ENCODE measurements at places on chromosomes 2 and 18.

DNA sequence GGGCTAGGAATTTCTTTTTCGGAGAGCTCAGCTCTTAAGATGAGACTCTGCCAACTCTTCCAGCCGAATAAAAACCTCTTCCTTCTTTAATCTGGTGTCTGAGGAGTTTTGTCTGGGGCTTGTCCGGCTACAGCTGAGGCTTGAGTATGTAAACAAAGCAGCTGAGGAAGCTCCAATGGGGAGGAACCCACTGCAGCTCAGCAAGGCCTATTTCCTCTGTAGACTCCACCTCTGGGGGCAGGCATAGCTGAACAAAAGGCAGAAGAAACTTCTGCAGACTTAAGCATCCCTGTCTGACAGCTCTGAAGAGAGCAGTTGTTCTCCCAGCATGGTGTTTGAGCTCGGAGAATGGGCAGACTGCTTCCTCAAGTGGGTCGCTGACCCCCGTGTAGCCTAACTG, 838.7 kb downstream of the CCDC85A start:
- DNase-seq: no peak

DNA sequence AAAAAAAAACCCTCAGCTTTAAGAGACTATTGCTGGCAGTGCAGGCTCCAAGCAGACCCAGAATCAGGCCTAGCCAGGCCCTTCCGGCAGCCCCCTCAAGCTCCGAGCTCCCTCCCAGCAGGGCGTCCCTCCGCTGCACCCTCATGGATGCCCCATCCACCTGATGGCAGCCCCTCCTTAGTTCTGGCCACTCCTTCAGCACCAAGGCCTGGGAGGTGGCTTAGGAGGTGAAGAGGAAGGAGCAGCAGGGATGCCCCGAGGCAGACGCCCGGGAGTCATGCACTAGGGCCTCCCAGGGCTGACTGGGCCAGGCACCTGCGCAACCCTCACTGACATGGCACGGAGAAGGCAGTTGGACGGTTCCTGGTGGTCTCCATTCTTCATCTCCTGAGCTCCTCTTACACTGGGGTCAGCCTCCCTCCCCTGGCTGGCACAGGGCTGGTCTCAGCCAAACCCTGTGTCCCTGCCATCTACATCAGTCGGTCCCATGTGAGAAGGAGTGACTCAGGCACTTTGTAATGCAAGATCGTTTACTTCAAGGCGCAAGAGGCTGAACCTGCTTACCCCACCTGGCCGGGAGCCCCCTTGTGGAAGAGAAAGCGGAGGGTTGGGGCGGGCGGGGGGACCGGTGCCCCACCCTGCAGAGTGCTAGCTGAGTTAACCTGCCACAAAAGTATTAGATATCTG, 53.5 kb upstream of the ID2 start:
- no peak for DNase-seq

GRCh38 chr18:54916507-54916906, 42.8 kb downstream of the CCDC68 start:
- DNase-seq: no peak

DNA sequence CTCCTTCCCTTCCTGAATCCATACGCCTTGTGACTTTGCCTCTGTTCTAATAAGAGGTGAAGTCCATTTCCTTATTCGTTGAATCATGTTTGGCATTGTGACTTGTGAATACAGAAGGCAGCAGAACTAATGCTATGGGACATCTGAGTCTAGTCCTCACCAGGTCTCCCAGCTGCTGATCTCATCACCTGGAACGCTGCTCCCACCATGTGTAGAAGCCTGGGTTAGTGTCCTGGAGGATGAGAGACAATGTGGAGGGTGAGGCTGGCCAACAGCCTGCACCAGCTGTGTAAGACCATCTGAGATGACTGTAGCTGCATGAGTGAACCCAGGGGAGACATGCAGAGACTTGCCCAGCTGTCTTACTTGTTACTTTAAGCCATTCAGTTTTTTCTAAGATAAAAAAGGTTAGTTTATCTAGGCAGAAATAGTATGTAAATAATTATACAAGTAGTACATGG, 3.5 kb upstream of the HAAO start:
- DNase-seq: no peak

DNA sequence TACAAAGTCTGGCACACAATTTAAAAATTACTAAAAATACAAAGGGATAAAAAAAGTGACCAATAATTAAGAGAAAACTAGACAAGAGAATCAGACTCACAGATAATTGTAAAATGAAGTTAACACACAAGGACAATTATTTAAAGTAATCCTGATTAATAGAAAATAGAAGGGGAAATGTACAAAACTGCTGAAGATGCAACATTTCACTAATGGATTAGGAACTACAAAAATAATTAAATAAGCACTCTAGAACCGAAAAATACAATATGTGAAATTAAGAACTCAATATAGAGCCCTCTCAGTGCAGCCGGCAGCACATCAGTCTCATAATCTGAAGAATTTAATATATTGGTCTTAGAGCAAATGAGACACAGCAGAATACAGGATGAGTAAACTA, 24.6 kb downstream of the HYCC2 start:
- no peak for DNase-seq

GRCh38 chr2:174217869-174218268, 30.5 kb downstream of the OLA1 start:
- DNase-seq: no peak

GRCh38 chr18:49597157-49597931, 35.5 kb downstream of the LIPG start:
- no peak for DNase-seq

- no peak for DNase-seq
Measured at GRCh38 chr2:168545439-168546082, 89.5 kb downstream of the CERS6 start.

- DNase-seq: no peak
Measured at GRCh38 chr2:19059076-19059475, 299.3 kb downstream of the OSR1 start.

DNA sequence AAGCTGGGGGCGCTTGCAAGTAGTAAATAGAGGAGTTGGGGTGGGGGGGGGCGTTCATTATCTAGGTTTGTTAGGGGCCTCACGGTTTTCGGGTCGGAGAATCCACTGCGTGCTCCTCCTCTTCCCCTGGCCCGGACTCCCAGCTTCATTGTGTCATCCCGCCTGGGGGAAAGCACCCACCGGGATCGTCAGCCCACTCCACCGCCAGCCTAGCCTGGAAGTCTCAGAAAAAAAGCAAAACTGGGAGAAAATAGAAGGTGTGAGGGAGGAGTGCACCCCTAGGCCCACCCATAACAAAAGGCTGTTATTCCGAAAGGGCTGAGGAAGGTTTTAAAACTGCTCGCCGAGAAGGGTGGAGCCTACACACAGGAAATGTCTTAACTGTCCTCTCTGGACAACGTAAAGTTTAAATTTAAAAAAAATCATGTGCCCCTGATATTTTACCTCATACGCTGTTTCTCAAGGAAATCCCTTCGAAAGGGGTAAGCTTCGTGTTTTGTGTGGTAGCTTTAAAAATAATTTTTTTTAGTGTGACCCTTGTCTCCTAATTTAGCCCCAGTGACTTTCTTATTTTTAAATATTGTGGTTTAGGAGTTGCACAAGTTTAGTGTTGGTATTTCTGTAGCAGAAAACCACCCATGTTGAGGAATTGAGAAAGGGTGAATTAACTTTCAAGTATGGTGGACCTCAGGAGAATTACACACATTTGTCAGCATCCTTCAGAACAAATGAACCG, 104.2 kb downstream of the SPTBN1 start:
- DNase-seq: no peak

DNA sequence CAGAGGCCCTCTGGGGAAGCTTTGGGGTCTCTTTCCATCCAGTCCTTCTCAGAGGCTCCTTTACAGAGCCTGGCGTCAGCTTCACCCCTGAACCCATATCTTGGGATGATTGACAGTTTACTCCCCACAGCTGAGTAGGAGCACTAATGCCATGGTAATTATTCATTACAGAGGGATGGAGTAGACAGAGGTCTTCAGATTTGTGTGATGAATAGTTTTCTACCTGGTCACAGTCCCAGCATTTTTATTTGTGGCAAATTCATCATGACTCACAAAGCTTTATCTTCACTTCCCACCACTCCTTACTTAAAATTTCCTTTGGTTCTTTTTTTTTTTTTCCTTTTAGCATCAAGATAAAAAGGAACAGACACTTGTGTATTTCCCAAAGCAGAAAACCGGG, 104.2 kb downstream of the CCDC85A start:
- DNase-seq: no peak

All from stimulated activated CD8-positive, alpha-beta memory T cell treated with anti-CD3 and anti-CD28 coated beads, Interleukin-7, amount 100 ng/mL, for 1 hour (primary cell).